ENCODE measurements at places on chromosomes 2 and 18.

DNA sequence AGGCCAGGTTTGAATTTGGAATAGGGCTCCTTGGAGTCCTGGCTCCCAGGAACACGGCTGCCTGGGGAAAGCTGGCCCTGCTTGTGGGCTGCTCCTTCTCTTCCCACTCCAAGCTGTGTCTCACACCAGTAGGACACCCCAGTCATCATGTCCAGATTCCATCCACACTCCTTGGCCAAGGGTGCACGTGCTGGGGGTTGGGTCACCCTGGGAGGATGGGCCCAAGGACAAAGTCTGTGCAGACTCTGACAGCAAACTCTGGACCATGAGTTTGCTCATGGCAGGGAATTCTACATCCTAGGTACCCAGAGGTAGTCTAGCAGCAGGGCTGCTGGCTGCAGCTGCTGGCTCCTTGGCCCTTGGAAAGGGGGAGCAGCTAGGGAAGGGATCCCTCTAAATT, 102.4 kb upstream of the EPAS1 start:
- no peak for DNase-seq

GRCh38 chr2:15633971-15634346, 42.3 kb downstream of the DDX1 start:
- DNase-seq = no peak

DNA sequence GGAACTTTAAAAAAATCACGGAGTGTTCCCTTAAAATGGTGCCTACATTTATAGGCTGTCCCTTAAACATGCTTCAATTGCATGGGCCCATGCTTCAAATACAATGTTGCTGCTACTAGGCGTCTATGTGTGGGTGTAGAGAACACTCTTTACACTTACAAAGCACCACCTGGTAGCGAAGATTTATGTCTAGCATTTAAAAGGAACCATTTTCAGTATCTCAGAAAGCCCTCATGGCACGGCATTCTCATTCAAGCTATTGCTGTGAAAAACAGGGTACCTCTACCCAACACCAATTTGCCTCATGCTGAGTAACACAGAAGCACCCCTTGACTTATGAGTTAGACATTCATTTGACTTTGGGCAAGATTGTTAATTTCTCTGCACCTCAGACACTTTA, 112.9 kb upstream of the CNTNAP5 start:
- DNase-seq = no peak

DNA sequence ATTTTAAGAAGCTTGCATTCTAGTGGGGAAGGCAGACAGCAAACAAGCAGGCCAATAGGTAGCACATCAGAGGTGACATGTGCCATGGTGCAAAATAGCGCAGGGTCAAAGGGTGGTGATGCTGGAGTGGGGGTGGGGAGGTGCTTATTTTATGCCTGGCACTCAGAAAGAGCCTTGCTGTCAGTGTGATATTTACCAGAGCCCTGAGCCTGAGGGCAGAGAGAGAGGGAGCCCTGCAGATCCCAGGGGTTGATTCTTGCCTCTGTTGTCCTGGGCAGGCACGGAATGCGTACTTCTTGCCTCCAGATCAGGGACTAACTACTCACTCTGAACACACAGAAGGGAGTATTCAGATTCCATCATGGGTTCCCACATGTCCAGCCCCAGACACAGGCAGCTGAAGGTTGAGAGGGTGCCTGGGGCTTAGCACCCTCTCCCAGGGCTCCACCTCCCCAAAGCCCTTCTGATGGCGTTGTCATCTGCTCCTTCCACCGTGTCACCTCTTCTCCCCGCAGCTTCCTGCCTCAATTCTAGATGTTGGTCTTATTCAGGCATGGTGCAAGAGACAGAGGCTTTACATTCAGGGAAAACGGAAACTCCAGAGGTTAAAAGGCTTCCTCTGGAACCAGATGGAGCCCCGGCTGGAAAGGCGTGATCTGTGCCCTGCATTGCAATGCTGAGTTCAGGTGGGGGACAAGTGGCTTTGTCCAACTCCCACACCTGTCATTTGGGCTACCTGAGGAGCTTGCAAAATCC, 252.3 kb downstream of the HAUS1 start:
- no peak for DNase-seq

GRCh38 chr18:44495151-44495550, 185.5 kb upstream of the SETBP1 start:
- DNase-seq = no peak

DNA sequence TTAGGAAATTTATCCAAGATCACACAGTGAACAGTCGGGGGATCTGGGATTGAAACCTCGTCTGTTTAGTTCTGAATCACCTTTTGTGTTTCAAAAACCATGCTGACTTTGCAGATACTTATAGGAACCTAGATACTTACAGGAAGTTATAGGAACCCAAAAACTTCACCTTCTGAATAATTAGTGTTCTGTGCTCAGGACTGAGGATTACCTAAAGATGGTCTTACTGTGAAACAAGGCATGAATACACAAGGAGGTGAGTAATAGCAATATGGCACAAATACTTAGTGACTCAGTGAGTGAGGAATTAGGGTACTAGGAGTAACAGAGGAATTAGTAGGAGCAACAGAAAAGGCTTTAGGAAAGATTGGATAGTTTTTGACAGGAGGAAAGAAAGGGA, 145.5 kb downstream of the LRATD1 start:
- DNase-seq = no peak

DNA sequence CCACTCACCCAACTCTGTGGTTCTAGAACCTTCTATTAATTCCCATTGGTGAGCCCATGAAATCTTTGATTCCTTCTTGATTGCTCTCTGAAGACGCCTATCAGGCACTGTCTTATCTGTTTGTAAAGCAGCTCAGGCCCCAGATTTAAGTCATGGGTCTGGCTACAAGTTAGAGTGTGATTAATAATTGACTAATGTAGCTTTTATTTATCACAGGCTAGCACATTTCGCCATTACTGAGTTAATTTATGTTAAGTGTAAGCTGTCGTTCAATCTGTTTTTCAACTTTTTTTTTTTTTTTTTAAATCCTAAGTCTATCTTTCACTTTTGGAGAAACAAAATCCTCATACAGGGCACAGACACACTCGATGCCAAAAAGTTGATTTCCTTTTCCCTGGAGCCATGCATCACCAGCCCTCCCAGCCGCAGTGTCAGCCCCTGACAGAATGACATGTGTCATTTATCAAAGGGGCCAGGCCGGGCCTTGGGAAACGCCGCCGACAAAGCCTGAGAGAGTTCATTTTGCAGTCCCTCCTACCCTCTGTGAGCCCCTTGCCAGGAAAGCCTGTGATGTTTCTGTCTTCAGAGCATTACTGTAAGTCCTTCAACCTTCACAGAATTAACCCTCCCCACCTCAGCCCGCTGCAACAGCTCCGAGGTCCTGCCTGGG, 15.8 kb downstream of the TSHZ1 start:
- DNase-seq = no peak

GRCh38 chr2:73707058-73707457, 30.1 kb downstream of the TPRKB start:
- DNase-seq = no peak

GRCh38 chr2:98895901-98896300, 40.1 kb downstream of the CRACDL start:
- no peak for DNase-seq

DNA sequence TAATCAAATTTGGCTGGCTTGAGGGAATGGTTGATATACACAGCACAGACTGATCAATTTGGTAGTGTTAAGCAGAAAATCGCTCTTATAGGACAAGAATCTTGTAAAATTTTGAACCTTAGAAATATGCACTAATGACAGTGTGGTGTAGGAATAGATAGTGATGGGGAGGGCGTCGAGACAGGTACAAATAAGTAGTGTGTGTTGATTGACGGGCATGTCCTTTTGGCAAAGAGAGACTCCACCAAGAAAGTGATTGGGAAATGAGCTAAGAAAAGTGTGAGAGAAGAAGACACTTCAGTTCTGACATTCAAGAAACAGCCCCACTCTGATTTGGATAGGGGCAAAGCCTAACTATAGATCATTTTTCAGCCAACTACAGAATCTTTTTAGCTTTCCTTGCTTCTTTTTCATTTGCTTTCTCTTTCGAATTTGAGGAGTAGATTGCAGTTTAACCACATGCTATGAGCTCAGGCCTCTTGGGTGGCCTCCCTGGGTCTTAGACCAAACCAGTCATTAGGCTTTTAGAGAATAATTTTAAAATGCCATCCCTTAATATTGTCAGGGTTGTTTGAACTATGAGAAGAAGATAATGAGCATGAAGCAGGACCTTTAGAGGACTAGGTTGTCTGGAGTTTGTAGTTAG, 127.1 kb downstream of the CERS6 start:
- DNase-seq = no peak

DNA sequence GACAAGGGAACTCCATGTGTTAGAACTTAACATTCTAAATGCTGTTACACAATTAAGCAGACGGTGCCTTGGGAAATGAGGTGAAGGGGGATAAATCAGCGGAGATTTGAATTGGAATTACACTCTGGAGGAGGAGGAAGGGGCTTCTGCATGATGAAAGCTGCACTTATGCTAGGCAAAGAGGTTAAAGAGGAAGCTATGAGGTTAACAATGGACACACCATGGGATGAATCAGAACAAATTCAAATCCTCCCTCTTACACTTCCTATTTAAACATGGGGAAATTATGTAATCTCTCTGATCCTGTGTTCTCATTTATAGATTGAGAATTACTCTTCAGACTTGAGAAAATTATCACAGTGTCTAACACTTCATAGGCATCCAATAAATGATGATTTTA, 121.5 kb upstream of the SIX2 start:
- no peak for DNase-seq

DNA sequence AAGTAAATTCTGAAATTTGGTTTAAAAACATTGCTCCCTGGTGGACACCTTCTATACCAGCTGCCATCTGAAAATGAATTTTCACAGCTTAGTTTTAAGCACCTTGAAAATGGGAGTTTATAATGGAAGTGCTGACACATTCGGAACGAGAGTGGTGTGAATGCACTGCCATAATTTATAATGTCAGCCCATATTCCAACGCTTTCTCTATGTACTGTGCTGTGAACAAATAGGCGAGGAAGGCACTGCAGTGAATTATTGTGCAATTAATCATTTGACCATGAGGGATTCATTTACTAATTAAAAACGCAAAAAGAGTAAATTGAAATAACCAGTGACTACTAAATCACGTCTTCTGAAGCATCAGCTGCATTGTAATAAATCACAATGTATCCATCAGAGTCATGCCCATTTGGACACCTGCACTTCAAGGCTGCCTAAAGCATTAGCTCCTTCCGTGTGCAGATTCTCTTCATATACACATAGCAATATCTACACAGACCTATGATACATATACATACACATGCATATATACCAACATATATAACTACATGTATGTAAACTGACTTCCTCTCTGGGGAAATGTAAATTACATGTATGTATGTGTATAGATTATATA, 699.8 kb downstream of the GALR1 start:
- DNase-seq = no peak

DNA sequence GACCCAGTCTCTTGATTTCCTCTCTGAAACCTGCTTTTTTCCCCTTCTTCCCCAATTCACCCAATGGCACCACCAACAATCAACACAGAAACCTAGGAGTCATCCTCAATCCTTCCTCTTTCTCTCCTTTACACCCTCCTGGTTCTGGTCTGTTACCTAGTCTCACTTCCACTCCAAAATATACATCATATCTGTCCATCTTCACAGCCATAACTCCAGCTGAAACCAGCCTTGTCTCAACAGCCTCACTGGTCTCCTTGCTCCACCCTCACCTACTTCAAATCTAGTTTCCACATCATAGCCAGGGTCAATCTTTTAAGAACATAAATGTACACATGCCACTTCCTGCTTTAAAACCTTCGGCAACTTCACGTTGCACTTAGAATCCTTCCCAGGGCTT, 11.8 kb upstream of the TWSG1 start:
- DNase-seq = no peak

DNA sequence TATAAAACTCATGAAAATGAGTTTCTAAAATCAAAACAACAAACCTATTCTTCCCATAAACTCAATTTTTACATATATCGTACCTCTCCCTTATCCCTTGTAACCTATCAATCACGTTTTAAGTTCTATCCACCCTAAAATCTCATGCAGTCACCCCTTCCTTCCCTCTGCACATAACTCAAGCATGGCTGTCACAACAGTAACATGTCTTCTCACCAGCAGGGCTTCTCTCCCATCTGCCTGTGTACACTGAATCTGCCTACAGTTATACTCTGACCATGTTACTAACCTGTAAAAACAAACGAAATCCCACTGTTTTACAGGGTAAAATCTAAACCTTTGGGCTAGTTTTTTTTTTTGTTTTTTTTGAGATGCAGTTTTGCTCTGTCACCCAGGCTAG, 68.2 kb downstream of the MAP4K3 start:
- DNase-seq = no peak

- no peak for DNase-seq
Measured at GRCh38 chr2:229779650-229780049, 65.3 kb upstream of the DNER start.

GRCh38 chr2:238561230-238561629, 134.5 kb downstream of the ASB1 start:
- no peak for DNase-seq

DNA sequence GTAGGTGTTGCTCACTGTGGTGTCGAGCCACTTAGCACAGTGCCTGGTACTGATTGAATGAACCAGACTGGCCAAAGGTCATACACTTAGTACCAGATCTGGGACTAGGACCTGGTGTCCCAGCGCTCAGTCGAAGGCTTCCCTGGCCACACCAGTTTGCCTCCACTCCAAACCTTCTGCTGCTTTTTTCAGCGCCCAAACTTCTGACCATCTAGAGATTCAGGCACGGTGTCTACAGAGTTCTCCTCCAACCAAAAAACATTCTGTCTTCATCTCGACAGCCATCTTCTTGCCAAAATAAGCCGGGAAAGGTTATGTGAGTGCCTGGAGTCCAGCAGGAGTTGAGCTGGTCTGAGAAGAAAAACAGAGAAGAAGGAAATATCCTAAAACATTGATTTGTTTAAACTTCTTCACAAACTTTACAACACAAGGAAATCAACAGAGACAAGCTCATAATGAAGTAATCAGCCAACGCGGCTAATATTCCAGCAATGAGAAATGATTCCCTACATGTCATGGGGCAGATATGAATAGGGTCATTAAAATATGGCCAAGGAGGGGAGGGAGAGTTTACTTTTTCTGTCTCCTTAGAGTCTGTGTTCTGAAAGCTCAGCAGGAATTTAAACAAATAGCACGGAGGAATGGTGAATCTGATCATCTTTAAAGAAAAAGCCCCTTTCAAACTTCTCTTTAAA, 2.3 kb upstream of the GLI2 start:
- no peak for DNase-seq

- no peak for DNase-seq
Measured at GRCh38 chr2:237309416-237309815, 104.5 kb downstream of the COL6A3 start.
